ENCODE measurements at places on chromosomes 6 and 20. TPM values are rescaled to one million over a fixed set of nuclear protein-coding genes. Genes with fewer than 3 reads are reported as not detected.

The C6orf89 gene
- total RNA-seq = 18.5 TPM

The ENPP4 gene
- 0.32 TPM for total RNA-seq

The CST5 gene
- not detected for total RNA-seq

The TCF15 gene
- total RNA-seq = not detected

The SLC22A3 gene
- 46.7 TPM for total RNA-seq

The SIRPB1 gene
- 0.63 TPM for total RNA-seq

The HSPA1L gene
- 1.00 TPM for total RNA-seq

The TREML2 gene
- total RNA-seq = not detected
